ENCODE measurements at places on chromosomes 6 and 20.

DNA sequence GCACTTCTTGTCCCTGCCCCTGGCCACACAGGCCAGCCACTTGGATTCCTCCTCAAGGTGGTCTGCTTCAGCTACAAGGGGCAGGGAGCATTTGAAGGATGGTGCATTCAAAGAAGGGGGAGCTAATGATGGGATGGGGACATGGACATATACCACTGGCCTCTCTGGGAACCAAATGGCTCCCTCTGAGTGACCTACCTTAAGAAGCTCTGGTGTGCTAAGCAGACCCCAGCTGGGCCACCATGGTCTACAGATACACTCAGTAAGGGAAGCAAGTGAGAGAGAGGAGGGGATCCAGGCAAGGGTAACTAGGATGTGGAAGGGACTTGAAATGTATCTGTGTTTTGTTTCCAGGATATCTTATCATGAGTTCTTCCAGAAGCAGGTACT lies 62.4 kb downstream of the TTI1 start:
- peak; percentile 28 for DNase-seq

- DNase-seq = no peak
Measured at GRCh38 chr20:56924292-56925081, 295.4 kb downstream of the TFAP2C start.

- peak; percentile 14 for DNase-seq
Measured at GRCh38 chr6:169263374-169263773, 9.7 kb upstream of the THBS2 start.

DNA sequence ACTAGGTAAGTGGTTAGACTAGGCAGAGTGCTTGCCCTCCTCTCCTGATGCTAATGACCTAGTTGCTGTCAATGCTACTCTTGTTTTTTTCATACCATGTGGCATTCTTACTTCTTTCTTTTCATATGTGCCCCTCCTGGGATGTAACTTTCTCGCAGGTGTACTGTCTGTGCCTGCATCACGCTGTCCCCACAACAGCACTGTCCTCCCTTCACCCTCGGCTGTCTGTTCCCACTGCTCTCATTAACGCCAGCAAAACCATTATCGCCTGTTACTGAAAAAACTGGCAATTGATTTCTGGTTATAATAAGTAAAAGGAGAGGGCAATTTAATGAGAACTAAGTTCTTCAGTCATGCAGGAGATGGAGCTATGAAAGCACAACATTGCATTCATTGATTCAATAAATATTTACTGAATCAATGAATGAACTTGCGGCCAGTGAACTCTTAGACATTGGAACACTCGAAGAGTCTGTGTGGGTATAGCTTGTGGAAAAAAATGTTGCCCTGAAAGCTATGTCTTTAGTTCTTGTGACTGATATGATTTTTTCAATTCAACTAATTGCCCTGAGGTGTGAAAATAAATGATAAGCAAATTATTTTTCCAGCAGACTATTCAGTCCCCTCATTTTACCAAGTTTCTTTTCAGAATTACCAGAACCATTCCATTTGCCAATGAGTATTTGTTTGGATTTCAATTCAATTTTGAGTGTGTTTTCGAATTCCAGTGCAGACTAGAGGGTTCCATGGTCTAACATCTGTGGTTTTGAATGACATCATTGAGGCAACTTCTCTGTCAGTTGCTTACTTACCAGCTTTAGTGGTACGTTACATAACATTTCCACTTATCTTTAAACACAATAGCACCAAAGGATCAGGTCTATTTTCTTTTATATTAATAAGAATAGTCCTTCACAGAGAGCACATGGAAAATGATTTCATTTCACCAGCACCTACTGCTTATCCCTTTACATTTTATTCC lies 2.1 kb downstream of the SLC17A4 start:
- no peak for DNase-seq

DNA sequence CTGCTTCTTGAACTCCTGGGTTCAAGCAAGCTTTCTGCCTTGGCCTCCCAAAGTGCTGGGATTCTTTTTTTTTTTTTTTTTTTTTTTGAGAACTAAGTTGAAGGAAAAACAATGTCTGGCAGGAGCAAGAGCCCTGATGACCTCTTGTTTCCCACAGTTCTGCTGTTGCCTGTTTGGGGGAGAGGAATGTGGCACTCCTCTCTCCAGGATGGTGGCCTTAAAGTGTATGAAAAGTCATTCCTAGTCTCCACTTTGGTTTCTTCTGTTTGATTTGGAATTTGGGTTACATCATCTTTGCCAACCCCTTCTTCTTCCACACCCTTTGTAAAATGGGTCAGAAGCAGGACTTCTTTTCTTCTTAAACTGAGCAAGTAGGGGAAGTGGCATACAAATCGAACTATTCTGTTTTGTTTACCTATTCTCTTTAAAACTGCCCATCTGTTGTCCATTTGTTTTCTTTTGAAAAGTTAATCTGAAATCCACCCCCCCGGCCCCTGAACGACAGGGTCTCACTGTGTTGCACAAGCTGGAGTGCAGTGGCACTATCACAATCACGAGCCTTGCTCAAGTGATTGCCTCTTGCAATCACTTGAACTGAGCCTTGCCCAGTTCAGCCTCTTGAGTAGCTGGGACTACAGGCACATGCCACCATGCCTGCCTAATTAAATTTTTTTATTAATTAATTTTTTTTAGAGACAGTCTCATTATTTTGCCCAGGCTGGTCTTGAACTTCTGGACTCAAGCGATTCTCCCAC lies 11.3 kb downstream of the CARMIL1 start:
- DNase-seq = no peak

DNA sequence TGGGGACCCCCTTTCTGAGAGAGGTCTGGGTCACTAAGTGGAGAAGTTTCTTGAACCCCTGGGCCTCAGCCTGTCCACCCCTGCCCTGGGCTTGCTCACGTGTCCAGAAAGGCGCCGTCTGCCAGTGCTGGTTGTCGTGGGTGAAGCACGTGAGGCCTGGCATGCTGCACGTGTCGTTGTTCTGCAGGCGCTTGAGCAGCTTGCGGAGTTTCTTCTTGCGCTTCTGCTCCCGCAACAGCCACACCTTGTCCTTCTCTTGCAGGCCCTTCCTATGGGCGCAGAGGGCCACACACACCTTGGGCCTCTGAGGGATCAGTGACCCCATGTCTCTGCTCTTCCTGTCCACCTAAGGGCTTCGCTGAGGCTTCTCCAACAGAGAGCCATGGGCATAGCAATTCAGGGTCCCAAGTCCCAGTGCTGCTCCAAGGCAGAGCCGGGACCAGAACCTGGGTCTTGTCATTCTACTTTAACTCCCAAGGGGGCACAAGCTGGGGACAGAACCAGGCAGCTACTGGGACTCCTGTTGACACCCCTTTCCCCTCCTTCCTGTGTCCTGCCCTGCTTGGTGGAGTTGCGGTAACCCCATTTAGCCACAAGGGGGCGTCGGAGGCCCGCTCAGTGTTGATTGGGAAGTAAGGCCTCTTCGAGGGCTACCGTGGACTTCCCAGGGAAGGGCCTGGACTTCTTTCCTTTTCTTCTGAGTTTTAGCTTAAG lies 121.8 kb downstream of the SULF2 start:
- peak; percentile 95 for DNase-seq

GRCh38 chr6:7264041-7264440 lies 49.0 kb downstream of the SSR1 start:
- peak; percentile 40 for DNase-seq

GRCh38 chr6:44564906-44565524 lies 177.5 kb downstream of the CDC5L start:
- no peak for DNase-seq

DNA sequence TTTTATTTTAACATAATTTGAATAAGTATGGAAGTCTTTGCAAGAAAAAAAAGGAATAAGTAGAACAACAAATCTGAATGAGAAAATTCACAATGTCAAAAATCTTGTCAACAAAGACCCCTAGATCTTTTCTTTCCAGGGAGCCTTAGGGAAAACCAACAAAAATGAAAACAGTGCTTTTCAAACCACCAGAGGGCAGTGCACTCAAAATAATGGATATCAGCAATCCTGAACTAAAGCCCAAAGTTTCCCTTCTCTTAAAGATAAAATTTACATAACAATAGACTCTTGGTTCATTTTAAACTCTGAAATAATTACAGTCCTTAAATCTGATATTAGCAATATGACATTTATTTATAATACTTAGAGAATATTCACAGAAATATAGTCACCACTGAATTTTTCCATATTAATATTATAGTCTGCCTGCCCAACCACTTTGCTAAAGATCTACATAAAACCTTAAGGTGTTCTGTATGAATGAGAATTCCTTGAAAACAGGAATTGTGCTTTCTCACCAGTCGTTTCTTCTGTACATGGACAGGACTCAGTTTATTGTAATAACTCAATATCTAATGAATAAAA lies 105.3 kb upstream of the BMP5 start:
- no peak for DNase-seq

- no peak for DNase-seq
Measured at GRCh38 chr6:39646751-39647420, 78.3 kb downstream of the KIF6 start.

GRCh38 chr6:41371992-41372831 lies 36.8 kb downstream of the NCR2 start:
- DNase-seq = no peak

DNA sequence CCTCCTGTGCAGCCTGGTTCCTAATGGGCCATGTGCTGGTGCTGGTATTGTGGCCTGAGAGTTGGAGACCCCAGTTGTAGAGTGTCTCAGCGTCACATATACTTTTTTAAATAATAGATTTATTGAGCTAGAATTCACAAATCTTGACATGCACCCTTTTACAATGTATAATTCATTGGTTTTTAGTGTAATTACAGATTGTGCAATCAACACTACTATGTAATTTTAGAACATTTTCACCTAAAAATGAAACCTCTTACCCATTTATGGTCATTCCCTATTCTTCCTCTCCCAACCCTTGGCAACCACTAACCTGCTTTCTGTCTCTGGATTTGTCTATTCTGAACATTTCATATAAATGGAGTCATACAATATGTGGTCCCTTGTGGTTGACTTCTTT lies 10.6 kb downstream of the PRIM2 start:
- DNase-seq = no peak

DNA sequence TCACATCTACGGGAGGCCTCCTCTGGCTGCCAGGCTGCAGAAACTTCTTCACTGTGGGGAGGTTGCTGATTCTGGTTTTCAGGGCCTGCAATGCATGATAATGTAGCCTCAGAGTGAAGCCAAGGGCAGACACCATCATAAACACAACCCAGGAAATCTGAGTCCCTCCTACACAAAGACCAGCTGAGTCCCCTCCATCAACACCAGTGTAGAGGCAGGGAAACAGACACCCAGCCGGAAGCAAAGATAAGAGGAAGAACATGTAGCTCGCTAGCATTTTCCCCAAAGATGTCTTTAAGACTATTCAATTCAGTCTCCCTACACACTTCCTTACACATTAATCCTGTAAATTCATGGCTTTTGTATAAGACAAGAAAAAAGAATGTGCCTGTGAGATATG lies 23.6 kb downstream of the GSTA2 start:
- no peak for DNase-seq

DNA sequence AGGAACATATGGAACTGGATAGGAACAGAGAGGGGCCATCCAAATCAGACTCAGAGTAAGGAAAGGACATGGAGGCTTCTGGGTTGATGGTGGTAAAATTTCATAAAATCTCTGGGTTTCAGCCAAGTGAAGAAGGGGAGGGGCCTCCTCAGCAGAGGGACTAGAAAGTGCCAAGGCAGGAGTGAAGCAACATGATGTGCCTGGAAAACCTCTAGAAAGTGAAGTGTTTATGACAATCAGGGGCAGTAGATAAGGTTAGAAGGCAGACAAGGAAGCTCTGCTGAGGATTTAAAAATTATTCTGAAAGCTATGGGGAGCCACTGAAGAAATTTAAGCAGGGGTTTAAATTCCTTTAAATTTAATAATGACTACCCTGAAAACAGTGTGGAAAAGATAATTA lies 126.0 kb upstream of the TENT5A start:
- DNase-seq = no peak

GRCh38 chr6:104506429-104506828 lies 353.3 kb downstream of the HACE1 start:
- no peak for DNase-seq

- no peak for DNase-seq
Measured at GRCh38 chr6:43061861-43062260, 2.4 kb downstream of the KLC4 start.

DNA sequence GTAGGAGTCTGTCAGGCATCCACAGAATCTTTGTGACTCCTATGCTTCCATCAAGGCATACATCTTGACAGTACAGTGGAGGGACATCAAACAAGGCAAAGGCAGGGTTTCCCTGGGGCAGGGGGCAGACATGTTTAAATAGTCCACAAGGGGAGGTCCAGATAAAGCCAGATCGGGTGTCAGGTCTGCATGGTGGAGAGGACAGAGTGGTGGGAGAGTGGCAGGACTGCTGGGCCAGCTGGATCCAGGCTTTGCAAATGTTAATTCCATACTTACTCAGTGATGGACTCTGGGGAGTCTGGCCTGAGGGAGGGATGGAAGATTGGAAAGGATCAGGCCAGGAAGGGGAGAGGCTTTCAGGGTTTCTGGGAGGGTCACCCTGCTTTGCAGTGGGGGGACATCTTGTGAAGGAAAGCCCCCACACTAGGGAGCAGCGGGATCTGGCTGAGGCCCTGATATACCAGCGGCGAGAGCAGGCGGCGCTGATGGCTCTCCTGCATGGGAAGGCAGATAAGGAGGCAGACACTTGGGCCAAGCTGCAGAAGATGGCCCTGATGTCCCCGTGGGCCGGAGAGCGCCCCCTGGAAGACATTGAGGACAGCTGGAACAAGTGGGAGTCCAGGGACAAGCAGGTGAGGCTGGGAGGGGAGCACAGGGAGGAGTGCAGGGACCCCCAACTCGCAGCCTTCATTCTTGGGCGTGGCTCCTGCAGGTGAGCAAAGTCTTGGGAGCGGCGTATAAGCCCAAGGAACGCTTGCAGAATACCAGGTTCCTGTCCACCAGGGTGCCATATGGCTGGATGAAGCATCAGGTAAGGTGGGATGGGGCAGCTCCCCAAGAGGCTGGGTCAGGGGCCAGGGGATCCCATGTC lies 44.6 kb downstream of the SUN5 start:
- DNase-seq = peak; percentile 45

- no peak for DNase-seq
Measured at GRCh38 chr6:111971866-111972532, 81.9 kb upstream of the CCN6 start.

GRCh38 chr6:30830438-30830837 lies 53.9 kb upstream of the DDR1 start:
- no peak for DNase-seq

DNA sequence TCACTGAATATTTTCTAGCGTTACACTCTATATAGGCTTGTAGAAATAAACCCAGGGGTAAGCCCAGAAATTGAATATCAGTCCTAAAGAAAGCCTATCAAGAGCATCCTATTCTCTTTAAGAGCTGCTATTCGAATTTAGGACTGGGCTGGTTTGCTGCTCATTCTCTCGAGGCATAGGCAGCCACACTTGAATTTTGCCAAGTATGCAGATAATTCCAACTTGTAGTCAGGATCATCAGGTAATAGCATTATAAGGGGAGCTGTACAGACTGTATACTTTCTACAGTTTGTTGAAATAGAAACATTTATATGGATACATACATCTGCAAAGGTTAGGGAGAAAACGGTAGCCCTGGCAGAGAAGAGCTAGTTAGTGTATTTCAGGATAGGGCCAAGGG lies 2.1 kb upstream of the ZBTB2 start:
- DNase-seq = no peak
